ENCODE measurements at places on chromosomes 7 and 10.
A peak's percentile ranks its signal among the peaks of the same experiment; 100 is the strongest.

DNA sequence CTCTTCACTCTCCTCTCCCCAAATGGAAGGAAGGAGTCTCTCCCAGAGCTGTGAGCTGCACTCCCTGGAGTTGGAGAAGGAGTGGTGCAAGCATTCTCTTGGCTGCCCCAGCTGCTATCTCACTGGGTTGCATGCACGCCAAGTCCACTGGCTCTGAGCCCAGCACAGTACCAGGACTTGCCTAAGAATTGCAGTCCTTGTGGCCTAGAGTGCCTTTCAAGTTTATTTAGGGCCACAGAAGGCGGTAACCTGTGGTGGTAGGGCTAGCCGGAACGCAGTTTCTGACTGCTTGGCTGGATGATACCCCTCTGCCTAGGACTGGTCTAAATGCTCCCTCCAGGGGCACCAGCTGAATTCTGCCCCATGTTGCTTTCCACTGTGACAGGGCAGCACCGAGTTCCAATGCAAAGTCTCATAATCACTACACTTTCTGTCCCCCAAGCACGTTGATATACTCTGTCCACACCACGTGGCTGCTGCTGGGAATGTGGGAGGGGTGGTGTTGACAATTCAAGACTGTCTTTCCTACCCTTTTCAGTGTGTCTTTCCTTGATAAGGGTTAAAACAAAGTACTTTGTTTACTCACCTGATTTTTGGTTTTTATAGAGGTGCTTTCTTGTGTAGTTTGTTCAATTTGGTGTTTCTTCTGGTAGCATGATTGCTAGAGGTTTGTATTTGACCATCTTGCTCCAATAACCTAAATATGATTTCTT is 57.0 kb downstream of the PHTF2 start:
- peak; percentile 64 for DNase-seq

DNA sequence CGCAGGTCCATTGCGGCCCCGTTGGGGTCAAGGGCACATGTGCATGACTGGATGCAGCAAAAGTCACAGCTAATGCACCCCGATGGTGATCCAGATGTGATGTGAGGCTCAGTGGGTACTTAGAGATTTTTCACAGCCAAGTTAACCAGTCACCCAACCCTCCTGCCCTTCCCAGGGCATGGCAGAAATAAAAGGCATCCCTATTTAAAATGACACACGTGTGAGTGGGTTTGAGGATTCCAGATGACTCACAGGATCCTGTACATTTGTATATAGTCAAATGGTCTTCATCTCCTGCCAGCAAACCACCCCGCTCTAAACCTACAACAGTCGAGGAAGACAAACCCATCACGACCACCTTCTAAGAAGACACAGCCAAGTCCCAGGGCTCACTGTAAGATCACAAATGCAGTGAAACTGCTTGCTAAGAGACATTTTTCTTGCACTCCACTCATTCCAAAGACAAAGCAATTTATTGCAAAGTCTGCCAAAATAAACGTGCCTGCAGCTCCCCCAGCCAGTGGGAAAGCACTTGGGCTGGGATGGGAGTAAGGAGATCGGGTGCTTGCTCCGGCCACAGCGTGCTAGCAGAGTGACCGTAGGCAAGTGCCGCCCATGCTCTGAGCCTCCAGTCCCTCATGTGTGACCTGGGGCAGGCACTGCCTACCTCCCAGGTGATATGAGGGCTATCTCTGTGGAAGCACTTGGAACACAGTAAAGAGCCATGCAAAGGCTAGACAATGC is 86.6 kb upstream of the MACROH2A2 start:
- DNase-seq: no peak

DNA sequence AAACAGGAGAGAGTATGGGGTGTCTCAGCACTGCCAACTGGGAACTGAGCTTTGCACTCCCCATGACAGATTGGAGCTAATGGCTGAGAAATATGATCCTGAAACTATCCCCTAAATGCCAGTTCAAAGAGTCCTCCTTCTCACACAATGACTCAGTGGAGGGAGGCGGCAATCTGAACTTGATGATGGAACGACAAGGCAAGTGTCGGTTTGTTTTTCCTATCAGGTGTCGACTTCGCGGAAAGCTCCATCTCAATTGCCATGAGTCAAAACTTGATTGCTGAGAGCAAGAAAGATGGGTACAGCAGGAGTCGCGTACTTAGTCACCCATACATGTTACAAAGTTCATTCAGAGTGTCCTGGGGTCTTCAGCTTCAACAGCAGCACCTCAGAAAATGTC is 52.5 kb downstream of the NPY start:
- DNase-seq: peak; percentile 30

- no peak for DNase-seq
Measured at GRCh38 chr7:11817111-11817740, 14.8 kb downstream of the THSD7A start.

GRCh38 chr10:63434866-63435854 is 30.6 kb downstream of the JMJD1C start:
- no peak for DNase-seq

DNA sequence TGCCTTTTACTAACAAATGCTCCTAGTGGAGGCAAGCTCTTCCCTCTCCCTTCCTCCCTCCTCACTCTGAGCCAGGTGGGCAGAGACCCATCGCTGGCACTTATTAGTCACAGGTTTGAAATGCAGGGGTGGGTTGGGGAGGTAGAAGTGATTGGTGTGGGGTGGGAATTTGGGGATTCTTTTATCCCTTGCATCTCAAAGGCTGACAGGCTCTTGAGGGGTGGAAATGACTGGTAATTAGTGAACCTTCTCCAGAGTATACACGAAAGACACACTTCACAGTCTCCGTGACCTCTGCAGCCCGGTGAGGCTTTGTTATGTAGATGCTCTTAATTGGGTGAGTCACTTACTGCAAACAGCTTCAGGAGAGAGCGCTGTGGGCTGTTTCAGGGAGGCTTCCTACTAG is 13.9 kb upstream of the LRMDA start:
- no peak for DNase-seq

DNA sequence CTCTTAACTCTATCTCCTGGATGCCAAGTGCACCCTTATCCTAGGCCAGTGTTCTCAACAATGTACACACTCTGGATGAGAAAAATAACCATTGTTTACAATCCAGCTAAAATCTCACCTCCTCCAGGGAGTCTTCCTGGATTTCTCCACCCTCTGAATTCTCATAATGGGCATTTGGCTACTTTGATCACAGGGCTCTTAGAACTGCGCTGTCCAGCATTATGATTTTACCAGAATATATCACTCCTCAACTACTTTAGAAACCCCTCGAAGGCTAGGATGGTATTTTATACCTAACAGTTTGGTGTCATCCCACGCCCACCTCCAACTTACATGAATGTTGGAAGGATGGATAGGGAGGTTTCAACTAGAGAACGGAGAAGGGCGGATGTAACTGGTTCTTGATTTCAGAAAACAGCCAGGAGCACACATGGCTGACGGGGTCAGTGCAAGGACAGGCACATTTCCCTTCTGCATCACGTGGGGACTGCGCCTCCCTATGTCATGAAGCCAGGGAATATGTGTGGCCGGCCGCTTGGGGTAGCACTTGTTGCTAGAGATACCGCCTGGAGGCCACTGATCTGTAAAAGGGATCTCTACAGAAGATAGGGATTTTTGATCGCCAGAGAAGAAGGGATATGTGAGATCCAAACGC is 1.2 kb upstream of the ATP6V0E2 start:
- peak; percentile 61 for DNase-seq

GRCh38 chr7:46839651-46840050 is 742.3 kb downstream of the TNS3 start:
- DNase-seq: no peak
